ENCODE measurements at places on chromosomes 7 and 10.

DNA sequence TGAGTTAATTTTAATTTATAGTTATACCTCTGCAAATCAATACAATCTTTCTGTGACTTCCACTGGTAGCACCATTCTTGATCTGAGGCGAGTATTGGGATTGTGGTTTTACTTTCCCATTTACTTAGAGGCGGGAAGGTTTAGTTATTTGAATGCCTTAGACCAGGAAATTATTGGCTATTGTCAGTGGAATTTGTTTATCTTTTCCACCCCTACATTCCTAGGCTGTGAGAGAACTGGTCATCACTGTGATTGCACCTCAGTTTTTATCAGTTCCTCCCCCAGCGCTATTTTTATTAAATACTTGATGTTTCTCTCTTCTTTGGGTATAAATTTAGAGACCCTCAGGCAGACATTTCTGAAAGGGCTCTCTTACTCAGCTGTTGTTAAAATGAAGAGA, 29.9 kb downstream of the CDK14 start:
- DNase-seq = no peak

- DNase-seq = no peak
These were observed 44.7 kb upstream of the AASS start for GRCh38 chr7:122188785-122189184.

GRCh38 chr10:6136215-6137201, 47.7 kb downstream of the RBM17 start:
- DNase-seq = no peak

GRCh38 chr10:123557366-123558108, 108.6 kb upstream of the GPR26 start:
- no peak for DNase-seq

Measured in globus pallidus (tissue), 1 donor.